Mucosa of descending colon (tissue), 3 donors: ENCODE measurements at places on chromosomes 5 and 9. TPM values are rescaled to one million over a fixed set of nuclear protein-coding genes. Genes with fewer than 3 reads are reported as not detected.

GRCh38 chr9:131391020-131391419 is 2.9 kb upstream of the PRRC2B start:
- DNase-seq = no peak

DNA sequence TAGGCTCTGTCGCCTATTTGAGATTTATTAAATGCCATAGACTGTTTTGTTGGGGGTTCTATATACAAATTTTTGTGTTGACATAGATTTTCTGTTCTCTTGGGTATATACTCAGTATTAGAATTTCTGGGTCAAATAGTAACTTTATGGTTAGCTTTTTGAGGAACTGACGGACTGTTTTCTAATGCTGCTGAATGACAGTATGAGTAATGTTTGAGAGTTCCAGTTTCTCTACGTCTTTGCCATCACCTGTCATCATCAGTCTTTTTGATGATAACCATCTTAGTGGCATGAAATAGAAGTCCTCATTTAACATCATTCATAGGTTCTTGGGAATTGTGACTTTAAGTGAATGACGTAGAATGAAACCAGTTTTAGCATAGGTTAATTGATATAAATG is 60.1 kb downstream of the CCDC171 start:
- DNase-seq = no peak

GRCh38 chr9:107190061-107190935 is 92.8 kb upstream of the RAD23B start:
- no peak for DNase-seq

GRCh38 chr5:98175474-98175873 is 598.0 kb upstream of the RGMB start:
- no peak for DNase-seq

- DNase-seq = no peak
These were observed 16.7 kb upstream of the GPBP1 start for GRCh38 chr5:57157131-57157530.

DNA sequence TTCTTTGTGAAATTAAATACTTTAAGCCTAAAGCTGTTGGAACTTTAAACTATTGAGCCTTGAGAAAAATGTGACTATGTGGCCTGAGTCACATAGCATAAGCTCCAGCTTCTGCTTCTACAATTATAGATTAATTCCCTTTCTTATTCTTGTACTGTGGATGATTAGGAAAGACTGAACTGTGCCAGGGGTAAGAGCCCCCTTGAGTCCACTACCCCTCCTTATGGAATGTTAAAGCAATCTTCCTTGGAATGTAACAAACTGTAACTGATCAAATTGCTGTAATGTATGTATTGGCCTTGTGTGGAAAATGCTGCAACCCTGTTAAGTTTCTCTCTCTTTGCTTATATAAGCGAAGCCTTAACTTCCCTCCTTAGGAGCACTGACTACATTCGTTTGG is 273.2 kb downstream of the FAM170A start:
- DNase-seq = no peak

GRCh38 chr9:5435912-5436311 is 1.8 kb downstream of the PLGRKT start:
- no peak for DNase-seq

DNA sequence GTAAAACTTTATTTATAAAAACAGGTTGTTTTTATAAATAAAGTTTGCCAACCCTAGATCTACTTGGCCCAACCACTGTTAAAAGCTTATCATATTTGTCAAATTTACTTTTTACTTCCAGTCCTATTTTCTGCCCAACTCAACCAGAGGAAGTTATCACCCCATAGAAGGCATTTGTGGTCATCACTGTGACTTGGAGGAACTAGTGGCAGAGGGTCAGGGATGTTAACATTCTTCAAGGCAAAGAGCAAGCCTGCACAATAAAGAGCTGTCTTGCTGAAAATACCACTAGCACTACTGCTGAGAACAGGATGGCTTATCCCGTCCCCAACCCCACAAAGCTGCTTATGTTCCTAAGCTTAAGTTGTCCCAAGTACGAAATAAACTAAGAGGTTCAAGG is 22.3 kb downstream of the TTC33 start:
- DNase-seq = no peak

The FAM78A gene
- 2.9 TPM for total RNA-seq

The ENTREP1 gene
- 1.3 TPM for total RNA-seq

The NPR2 gene
- total RNA-seq = 31.8 TPM
